ENCODE measurements at places on chromosomes 3 and 15.

- no peak for DNase-seq
These were observed 189.4 kb downstream of the TJP1 start for GRCh38 chr15:29632671-29633406.

DNA sequence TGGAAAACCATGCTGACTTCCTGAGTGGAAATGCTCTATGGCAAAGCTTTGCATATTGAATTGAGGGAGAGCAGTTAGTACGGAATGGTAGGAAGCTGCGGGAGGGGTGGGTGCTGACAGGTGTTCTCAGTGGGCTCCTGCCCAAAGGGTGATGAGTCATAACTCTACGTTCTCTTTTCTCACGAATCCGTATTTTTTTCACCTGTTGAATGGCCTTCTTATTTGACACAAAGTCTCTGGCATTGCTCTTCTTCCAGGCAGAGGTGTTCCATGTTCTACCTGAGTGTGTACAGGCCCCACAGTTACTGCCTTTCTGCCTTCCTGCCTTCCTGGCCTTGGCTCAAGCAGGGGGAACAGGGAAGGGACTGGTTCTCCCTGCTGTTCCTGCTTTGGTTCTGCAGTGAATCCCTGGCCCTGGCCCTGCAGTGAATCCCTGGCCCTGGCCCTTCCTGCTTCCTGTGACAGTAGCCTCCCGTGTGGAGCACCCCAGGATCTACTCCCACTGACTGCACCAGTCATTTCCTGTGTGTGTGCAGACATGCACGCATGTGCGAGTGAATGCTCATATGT lies 31.9 kb downstream of the TRAK1 start:
- DNase-seq = no peak

DNA sequence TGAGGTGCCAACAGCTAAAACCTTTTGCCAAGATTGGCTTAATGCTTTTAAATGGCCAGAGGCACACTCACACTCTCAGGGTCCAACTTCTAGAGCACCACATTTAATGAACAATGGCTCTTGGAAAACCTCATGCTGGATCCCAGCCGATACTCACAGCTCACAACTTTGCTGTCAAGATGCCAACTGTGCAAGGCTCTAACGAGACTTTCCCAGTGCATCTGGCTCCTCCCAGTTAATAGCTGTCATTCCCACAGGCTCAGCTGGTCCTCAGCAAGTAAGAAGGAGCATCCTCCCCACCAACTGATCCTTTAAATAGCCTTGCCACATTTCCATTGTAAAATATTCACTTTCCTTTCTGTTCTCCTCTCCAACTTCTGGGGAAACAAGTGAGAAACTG lies 20.3 kb upstream of the FRMD4B start:
- DNase-seq = no peak

DNA sequence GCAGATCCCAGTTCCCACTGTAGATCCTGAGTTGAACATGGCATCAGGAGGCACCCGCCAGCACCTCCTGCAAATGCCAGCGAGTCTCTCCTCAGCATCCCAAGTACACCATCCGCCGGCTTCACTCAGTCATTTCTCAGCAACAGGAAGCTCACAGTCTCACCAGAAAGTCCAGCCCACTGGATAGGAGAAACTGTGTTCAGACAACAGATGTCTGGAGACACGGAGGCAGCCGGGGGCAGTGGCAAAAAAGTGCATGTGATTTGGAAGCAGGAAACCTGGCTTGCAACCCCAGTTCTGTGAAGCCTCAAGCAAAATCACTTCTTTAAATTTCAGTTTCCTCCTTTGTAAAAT lies 68.7 kb downstream of the SRGAP3 start:
- peak; percentile 48 for DNase-seq

DNA sequence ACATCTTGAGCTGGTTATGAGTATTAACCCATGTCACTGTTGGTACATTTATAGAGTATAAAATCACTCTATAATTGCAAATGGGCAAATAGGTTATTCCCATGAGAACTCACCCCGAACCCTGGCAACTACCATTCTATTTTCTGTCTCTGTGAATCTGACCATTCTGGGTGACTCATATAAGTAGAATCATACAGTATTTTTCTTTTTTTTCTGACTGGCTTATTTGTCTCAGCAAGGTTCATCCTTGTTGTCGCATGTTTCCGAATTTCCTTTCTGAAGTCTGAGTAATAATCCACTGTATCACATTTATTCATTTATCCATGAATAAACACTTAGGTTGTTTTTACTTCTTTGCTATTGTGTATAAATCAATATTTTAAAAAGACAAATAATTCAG lies 59.9 kb upstream of the CHRM5 start:
- no peak for DNase-seq

DNA sequence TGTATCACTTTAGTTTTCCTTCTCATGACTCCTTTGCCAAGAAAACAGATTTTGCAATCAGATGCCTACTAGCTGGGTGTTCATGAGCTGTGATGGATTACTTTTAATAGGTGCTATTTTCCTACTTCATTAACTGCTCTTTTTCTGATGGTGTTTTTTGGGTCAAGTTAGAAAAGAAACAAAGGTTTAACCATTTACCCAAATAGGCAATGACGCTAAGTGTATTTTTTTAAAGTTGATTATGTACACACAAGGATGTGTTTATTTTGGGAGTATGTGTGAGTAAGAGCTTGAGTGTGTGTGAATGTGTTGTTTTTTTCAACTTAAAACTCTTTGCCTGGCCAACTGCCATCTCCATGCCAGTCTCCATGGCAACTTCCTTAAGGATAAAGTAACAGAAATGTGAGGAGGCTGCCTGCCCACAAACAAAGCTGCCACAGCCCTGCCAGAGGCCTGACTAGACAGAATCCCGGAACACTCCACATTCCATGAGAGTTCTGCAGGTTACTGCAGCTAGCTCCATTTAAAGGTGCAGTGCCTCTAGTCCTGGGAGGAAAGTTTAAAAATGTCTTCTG lies 215.6 kb upstream of the RBMS3 start:
- DNase-seq = no peak

GRCh38 chr15:42359985-42360384 lies 684 bp downstream of the CAPN3 start:
- DNase-seq = peak; percentile 15
